ENCODE measurements at places on chromosomes 16 and 17.

DNA sequence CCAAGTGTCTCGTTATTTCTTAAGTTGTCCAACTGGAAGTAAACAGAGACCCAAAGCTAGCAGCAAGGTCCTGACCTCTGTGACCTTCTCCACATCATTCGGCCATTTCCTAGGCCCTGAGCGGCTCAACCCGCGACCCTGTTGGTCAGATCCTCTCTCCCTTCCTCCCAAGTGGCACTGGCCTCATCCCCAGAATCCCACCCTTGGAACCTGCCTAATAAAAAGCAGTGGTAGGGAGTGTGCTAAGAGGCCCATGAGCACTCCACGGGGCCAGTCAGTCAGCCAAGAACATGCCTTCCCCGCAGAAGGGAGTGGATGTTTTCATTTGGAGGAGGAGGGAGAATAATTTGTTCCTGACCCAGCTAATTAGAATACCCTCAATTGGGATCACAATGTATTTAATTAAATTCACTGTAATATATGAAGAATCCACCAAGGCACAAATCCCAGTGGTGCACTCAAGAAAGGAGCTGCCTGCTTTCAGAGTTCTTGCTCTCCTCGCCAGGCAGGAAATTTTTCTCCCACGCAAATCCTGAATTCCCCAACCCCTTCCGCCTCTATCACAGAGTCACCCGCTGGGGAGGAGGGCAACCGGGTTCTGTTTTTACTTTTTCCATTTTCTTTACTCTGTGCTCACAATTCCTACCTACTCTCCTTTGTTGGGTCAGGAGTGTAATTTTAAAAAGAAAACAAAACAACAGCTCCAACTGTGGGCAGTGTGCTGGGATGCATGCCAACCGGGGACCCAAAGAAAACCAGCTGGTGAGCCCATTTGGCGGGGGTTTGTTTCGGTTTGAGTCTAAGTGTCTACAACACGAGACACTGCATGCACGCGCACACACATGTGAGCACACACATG lies 153.4 kb downstream of the ZFHX3 start:
- no peak for DNase-seq

DNA sequence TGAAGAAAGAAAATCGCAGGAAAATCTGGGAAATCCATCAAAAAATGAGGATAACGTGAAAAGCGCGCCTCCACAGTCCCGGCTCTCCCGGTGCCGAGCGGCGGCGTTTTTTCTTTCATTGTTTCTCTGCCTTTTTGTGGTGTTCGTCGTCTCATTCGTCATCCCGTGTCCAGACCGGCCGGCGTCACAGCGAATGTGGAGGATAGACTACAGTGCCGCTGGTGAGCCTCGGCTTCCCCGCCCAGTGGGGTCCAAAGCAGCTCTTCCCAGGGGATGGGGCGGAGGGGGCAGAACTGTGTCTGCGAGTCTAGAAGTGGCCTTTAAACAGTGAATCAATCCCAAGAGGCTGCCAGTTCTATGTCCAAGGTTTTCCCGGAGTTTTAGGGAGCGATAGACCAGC lies 19.8 kb downstream of the FAM234A start:
- no peak for DNase-seq

- DNase-seq: no peak
Observed at GRCh38 chr17:77679589-77679988, 278.9 kb upstream of the TNRC6C start.

- DNase-seq: no peak
Observed at GRCh38 chr16:70688246-70688742, 2.4 kb upstream of the MTSS2 start.

GRCh38 chr16:75532142-75532765 lies 3.7 kb downstream of the CHST5 start:
- DNase-seq: no peak

- no peak for DNase-seq
Observed at GRCh38 chr16:3908951-3909437, 28.5 kb upstream of the CREBBP start.

- no peak for DNase-seq
Observed at GRCh38 chr17:49910094-49910857, 58.7 kb upstream of the DLX4 start.

DNA sequence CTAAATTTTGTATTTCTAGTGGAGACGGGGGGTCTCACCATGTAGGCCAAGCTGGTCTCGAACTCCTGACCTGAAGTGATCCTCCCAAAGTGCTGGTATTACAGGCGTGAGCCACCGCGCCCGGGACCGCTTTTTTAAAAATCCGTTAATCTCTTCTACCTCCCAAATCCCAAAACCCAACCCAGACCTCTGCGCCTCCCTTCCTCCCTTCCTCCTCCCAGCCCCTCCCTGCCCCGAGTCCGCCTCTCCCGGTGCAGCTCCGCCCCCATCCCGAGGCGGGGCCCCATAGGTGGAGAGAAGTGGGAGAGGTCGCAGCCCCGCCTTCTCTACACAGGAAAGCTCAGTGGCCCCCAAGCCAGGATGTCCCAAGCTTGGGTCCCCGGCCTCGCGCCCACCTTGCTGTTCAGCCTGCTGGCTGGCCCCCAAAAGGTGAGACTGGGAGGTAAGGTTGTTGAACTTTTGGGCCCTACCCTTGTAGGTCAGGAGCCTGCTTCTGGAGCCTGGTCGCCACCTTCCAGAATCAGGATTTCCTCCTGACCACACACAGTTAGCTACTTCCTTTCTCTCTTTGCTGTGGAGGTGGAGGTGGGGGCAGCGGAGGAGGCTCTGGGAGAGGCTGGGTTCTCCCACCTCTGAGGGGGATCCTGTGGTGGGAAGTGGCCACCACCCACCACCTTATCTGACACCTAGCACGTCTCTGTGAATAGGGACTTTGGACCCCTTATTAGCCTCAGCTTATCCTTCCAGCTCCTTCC lies at the start of gene TMEM92:
TMEM92 (plus strand) TSS at position 325 of the 755 bp plus-strand sequence; CDS start at position 361, 36 bp downstream.
- no peak for DNase-seq

DNA sequence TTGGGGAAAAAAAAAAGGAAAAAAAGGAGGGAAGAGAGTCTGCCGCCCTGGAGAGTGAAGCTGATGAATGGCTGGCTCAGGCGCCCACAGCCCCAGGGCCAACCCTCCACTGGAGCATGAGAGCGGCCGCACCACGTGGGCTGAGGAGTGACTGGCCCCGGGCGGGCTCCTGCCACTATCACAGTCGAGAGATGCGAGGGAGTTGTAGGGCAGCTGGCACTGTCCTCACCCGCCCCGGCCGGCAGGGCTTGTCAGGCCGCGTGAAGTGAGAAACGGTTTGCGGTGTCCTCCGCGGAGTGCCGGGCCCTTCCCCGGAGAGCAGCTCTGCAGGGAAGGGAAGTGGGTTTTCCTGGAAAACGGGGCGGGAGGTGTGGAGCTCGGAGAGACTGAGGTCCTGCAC lies 45.9 kb downstream of the JPH3 start:
- no peak for DNase-seq

DNA sequence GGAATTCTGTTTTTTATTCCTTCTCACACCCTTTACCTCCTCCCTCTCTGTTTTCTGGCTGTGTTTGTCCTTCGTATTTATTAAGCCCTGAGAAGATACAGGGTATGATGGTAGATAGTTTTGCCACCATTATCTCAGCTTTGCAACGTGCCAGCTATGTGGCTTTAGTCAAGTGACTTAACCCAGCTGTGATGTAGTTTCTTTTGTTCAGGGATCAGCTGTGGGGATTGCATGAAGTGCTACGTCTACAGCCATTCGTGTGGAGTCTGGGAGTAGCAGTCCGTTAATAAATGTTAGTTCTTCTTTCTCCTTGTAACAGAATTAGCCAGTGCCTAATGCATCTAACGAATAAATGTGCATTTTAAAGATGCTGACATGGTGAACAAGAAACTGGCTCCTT lies 128.4 kb downstream of the HAPSTR1 start:
- no peak for DNase-seq

DNA sequence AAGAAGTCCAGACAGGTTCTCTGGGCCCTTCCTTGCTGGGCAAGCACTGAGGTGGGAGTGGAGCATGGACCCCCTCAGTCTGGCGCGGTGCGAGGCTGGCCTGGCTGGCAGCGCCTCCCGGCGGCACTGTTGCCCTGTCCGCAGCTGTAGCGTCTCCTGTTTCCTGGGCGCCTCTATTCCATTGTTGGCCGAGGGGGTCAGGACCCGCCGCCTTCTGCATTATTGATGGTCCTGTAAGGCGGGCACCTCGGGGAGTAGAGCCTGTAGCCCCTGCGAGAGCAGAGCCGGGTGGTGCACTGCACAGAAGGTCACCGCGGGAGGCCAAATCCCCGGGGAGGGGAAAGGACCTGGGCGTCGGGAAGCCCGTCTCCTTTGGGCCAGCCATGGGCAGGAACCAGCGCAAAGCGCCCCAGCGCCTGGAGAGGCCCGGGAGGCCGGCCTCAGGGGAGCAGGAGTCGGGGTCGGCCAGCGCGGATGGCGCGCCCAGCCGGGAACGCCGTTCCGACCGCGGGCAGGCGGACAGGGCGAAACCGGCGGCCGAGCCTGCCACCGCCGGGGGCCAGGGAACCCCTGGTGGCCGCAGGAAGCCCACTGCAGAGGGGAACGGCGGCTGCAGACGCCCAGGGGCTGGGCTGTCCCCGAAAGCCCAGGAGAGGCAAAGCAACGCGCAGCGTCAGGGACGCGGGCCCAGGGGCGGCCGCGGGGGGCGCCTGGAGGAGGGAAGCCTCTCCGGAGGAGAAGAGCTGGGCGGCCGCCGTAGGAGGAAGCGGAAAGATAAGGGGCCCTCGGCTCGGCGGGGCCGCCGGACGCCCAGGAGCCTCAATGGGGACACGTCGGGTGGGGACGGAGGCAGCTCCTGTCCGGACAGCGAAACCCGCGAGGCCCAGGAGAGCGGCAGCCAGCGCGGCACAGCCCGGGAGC lies at the start of gene MYO15B:
MYO15B (plus strand) TSS at position 126 of the 921 bp plus-strand sequence; CDS start at position 384, 258 bp downstream.
- DNase-seq: no peak

DNA sequence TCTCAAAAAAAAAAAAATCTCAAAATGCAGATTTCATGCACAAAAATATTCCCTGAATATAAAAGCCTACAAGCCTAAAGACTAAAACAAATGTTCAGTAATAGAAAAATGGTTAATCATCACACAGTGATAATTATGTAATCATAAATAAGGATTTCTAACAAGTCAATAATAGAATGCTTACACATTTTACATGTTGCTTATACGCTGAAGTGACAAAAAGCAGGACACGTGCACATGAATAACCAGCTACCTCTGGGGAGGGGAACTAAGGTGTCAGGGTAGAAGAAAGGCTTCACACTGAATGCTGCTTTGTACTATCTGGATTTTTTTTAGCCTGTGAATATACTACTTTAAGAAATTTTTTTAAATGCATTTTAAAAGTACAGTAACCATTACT lies 31.1 kb downstream of the HEATR6 start:
- DNase-seq: no peak

DNA sequence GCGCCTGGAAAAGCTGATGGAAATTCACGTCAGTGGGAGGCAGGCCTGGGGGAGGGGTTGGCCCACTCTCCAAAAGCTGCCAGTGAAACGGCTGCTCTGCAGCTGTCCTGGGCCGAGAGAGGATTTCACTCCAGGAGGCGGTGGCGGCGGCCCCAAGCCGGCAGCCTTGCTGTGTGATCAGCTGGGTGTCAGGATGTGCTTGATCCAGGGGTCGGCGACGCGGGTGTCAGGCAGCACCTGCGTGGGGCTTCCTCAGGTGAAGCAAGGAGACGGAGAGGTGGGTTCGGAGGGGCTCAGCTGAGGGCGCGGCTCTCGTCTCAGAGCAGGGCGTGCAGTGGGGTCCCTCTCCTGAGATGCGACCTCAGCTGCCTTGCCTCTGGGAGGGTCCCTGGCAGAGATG lies 7.0 kb downstream of the CBFA2T3 start:
- no peak for DNase-seq

DNA sequence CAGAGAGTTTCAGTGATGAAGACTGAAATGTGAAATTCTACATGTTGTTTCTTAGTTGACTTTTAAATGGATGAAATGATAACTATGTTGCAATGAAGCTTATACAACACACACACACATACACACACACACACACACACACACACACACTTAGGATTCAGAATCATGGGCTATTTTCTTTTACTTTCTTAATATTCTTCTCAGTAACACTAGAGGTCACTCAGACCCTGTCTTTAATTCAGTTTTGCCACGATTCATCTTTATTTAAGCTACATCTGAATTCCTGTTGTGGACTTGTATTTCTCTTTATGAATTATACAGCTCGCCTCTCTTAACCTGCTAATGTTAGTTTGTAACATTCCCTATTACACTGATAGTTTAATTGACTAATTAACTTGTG lies 109.6 kb upstream of the GOT2 start:
- no peak for DNase-seq

GRCh38 chr17:46977750-46978488 lies 1.1 kb downstream of the RPRML start:
- no peak for DNase-seq

- no peak for DNase-seq
Observed at GRCh38 chr17:29099527-29099926, 56.6 kb downstream of the PIPOX start.

DNA sequence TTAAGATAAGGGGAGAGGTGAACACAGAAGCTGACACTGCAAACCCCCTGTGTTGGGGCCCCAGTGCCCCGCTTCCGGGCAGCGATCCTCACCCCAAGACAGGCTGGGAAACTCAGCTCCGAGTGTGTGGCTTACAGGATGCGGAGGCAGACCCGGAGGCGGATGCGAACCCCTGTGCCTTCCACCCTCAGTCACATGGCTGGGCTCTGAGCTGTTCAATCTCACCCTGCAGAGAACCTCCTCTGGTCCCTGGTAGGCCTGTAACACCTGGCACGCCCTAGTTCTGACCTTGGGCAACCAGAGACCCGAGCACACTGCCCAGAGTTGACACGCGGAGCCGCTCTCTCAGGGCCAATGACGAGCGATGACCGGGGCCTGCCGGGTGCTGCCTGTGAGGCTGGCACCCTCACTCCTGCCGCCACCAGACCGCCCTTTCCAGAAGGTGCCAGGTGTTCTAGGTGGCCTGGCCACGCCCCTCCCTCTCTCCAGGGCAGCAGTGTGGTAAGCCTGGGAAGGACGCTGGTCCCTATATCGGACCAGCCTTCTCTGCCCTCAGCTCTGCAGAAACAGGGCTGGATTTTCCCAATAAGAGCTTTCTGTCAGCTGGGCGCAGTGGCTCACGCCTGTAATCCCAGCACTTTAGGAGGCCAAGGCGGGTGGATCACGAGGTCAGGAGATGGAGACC lies 23.3 kb downstream of the MEAK7 start:
- no peak for DNase-seq

DNA sequence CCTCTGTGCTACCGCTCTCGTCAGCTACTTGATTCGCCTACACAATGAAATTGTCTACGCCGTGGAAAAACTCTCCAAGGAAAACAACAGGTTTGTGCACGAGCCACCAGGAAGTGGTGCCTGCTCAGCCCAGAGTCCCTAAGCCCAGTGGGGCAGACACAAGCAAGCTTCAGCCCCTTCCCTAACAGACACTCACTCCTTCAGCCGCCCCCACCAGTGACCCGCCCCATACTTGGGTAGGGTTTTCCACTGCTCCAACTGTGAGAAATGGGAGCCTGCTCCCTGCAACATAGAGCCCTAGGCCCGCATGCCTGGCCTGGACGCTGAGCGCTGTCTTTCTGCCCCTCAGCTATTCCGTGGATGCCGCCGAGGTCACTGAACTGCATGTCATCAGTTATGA lies 28.6 kb upstream of the ENDOV start:
- DNase-seq: no peak
